ENCODE measurements at places on chromosomes 12 and 14.

DNA sequence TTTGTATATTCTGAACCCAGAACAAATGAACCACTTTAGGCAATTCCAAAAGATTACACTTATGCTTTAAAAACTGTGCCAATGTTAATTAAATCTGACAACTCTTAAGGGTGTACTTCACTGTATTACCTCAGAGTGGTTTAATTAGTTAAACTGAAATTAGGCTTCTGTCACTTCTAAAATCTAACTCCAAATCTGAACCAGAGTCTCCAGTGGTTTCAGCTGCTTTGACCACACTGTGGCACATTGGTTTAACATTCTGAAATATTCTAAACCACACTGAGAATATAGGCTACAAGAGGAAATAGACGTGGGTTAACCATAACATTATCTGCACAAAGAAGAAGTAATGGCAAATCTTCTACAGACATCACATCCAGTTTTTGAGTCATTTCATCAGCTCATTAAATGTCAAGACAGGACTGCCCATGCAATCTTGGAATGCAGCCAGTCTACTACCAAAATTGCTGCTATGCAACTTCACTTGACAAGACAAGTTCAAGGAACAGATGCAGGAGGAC lies 94.8 kb downstream of the LRP6 start:
- DNase-seq = peak; percentile 23

DNA sequence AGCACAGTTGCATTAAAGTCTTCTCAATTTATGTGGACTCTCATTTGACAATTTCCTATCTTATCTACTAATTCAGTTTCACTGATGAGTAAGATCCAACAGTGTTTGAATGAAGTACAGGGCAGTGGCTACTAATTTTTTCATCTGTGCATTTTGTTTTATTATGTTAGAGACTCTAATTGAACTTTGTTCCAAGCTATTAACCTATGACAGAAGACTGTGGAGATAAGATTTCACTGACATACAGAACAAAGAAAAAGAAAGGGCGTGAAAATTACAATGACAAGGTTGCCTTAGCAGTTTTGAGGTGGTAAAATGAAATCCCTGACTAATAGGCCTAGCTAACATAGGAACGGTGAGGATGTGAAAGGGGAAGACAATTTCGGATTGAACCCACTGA lies 153.2 kb upstream of the SOX5 start:
- DNase-seq = no peak

DNA sequence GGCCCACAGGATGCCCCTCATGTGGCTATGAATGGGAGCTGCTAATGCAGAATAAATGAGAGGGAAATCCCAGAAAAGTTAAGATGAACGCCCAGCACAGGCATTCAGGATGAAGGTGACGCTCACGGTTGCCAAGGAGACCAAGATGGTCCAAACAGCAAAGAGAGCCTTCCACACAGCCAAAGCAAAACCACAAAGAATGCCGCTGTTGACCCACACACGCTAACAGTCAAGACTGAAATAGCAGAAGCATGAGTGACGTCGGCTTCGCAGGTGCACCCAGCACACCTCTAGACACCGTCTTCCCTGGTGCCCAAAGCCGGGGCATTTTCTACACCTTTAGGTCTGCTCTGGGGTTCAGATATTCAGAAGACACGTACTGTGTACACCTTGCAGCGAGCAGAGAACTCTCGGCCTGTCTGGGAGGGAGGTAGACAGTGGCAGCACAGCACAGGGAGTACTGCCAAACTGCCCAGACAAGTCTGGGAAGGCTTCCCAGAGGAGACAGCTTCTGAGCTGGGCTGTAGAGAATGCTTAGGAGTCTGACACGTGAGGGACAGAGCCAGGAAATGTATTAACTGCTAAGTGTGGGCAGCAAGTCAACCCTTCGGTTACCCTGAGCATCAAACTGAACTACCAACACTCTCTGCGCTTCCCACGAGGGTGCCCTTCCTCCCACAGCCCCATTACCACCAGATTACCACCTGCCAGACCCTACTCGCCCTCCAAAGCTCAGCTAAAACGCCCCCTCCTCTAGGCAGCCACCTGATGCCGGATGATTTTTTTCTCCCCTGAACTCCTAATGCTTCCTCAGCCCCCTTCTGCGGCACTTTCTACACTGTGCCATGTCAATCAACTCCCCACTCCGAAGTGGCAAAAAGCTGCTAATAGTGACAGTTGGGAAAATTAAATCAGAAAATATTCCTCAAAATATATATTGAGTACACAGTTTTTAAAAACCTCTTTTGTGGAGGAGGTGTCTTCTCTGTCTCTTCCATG lies 50.1 kb downstream of the CCDC88C start:
- no peak for DNase-seq

GRCh38 chr12:32568228-32568627 lies 110.9 kb upstream of the DNM1L start:
- no peak for DNase-seq

DNA sequence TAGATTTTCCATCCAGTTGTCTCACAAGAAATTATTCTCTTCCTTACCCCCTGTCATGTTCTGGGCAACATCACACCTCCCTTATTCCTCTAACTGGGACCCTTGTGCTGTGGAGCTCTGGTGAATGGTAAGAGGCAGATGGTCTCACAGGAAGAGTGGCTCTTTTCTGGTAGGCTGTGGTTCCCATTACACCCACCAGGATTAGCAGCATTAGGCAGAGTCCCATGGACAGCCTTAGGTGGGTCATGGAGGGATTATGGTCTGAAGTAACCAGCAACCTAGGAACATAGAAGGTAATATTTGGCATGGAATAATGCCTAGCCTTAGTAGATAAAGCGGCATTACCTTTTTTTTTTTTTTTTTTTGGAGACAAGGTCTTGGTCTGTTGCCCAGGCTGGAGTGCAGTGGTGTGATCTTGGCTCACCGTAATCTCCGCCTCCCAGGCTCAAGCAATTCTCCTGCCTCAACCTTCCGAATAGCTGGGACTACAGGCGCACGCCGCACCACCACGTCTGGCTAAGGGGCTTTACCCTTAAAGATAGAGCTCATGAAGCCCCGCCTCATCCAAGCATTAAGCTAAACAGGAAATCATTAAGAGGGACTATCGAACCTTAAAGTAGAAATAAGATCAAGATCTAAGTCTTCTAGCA lies 4.0 kb downstream of the C14orf119 start:
- DNase-seq = no peak

DNA sequence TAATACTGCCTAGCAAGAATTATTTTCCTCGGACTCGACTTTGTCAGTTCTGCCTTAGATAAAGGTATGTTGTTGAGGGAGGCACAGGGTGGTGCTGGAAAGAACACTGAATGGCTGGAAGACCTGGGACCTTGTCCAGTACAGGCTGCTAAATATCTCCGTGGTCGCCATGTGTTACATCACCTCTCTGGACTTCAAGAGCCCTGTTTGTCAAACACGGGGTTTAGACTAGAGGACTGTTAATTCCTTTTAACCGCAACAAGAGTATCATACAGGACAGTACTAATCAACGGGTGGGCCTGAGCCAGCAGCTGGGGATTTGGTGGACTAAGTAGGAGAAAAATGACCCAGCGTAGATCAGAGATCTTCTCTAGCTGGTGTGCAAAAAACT lies 476.3 kb downstream of the LRIG3 start:
- no peak for DNase-seq

- DNase-seq = no peak
These were observed 13.0 kb downstream of the MVK start for GRCh38 chr12:109586385-109587296.

DNA sequence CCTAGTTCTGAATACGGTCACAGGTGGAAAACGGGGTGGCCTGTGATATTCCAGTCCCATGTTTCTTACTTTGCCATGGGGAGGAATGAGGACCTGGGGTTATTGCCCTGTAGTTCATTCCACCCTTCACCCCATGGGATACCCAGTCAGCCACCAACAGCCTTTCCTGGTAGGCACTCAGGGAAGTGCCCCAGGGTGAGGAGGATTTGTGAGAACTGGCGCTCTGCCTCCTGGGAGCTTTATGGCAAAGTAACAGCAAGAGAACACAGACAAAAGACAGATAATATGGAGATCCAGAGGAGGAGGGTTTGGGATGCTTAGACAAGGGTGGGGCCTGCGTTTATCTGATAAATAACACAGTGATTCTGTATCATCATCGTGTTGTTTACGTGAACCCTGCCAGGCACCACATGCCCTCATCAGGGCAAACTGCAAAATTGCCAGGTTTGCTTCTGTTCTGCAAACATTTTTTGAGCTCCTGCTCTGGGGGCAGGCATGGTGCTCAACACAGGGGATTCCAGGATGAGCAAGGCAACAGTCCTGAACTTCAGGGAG lies 223.5 kb downstream of the SLC41A2 start:
- no peak for DNase-seq

DNA sequence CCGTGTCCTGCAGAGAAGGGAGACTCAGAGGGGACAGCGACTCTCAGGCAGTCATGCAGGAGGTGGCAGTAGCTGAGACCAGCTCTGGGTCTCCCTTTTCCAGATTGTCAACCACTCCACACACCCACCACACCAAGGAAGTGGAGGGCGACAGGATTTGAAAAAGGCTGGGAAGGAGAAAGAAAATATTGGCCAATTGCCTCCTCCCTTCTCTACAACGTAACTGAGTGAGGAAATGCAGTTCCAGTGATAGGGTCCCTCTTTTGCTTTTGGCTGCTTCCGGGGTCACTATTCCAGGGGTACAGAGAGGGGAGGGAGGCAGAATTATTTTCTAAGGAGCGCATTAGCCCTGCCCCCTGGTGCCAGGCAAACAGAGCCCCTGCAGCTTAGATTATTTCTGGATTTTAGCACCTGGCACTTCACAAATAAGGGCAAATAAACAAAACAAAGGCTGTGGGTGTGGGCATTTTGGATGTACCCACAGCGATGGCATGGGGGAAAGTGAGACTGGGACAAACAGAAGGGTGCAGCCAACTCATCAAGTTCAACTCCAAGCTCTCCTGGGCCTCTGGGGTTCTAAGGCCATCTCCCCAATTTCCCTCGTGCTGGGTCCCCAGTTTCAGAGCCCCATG lies 20.4 kb downstream of the ASB2 start:
- DNase-seq = no peak

- no peak for DNase-seq
These were observed 133.3 kb downstream of the FLRT2 start for GRCh38 chr14:85663256-85663655.

DNA sequence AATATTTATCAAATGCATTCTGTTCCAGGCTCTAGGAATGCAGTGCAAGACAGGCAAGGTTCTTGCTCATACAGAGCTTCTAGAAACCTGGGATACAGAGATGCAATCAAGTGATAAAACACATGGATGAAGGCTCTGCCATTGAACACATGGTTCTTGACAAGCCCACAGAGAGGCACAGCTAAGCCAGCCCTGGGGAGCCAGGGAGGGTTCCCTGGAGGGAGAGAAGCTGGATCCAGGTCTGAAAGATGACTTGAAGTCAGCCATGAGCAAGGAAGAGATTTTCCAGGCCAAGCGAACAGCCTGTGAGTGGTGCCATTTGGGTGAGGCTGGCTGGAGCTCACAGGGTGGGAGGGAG lies 66.2 kb downstream of the IRF2BPL start:
- no peak for DNase-seq

GRCh38 chr12:53523131-53523530 lies 15.8 kb upstream of the NPFF start:
- DNase-seq = no peak

GRCh38 chr12:10540776-10541205 lies 35.1 kb downstream of the EIF2S3B start:
- no peak for DNase-seq

- DNase-seq = no peak
These were observed 9.2 kb downstream of the PLBD1 start for GRCh38 chr12:14558473-14558959.

DNA sequence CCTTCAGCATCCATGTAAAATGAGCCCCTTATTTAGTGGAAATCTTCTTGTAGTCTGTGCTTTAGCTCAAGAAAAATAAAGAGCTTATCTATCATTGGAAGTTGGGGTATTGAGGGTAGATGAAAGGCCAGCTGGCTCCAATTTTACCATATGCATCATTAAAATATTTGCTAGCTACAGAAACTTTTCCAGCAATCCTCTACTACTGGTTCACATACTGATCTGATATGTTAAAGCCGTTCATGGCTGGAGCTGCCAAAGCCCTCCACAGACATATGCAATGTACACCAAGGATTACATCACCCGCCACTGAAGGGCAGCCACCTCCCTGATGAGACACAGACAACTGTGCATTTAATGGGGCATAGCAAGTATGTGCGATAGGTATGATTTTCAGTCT lies 1205.3 kb downstream of the GALC start:
- peak; percentile 82 for DNase-seq

DNA sequence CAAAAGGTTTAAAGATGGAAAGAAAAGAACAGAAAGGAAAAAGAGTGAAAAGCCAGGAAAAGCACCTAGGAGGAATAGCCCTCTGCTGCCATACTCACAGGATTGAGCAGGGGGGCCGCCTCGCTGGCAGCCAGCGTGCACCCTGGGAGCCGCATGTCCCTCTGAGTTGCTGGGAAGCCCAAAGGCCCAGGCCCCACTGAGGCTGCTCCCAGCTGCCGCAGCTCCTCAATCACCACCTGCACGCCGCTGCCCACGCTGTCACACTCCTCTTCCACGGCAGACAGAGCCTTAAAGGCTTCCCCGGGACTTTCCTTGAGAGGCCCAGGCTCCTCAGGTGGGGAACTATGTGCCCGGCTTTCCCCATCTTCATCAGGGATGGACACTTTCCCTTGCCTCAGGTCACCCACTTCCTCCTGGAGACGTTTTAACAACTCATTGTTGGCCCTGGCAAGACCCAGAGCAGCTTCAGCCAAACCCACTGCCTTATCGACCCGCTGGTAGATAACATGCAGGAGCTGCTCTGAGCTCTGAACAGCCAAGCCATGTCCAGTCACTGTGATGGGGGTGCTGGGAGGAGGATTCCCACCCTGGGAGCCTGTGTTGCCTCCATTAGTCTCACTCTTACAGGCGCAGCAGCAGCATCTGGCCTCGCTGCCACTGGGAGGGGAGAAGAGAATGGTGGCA lies 11.5 kb downstream of the C14orf93 start:
- DNase-seq = peak; percentile 45

DNA sequence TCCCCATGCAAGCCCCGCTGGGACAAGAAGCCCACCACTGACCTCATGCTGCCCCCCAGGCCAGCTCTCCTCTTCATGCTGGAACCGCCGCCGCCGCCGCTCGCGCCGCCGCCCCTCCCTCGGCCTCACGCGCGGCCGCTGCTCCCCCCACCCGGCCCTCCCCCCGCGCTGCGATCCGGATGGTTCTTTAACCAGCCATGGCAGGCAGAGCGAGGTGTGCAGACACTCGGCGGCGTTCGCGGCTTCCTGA lies at the start of gene DCAF5:
Gene DCAF5, minus strand, starts transcription at position 218 of the 250 bp plus-strand sequence. Its CDS starts 141 bp downstream, at position 77.
- peak; percentile 95 for DNase-seq

GRCh38 chr12:57429473-57430111 lies 1.3 kb downstream of the R3HDM2 start:
- DNase-seq = peak; percentile 70

GRCh38 chr12:102169922-102170621 lies 27.6 kb downstream of the PMCH start:
- DNase-seq = peak; percentile 56
